ENCODE measurements at places on chromosomes 2 and 18. TPM values are rescaled to one million over a fixed set of nuclear protein-coding genes. Genes with fewer than 3 reads are reported as not detected.

Gene TUBA3D
- not detected for total RNA-seq

Gene IL1RN
- total RNA-seq: 8.2 TPM

Gene ABCB11
- total RNA-seq: 0.11 TPM

DNA sequence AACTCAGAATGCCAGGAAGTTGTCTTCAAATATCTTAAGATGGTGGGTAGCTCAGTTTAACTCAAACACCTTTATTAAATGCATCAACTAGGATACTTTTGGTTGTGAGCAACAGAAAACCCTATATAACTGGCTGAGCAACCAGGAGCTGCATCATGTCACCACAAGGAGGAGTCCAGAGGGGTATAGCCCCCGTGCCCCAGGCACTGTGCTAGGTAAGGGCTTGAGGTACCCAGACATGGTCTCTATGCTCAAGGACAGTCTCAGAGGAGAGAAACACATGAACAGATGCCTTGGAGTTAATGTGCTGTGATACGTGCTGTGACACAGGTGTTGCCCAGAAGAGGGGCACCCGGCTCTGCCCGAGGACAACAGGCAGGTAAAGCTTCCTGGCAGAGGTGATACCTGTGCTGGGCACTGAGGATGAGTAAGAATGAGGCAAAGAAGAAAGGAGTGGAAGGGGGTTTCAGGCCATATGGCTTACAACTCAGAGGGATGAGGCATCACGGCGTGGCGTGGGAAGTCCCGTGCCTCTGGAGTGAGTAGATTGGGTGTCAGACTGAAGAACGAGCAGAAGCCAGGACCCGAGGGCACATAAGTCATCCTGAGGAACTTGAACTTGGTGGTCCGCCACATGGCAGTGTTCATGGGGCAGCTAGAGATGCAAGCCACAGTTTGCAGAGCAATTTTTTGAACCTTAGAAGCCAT, 32.0 kb upstream of the CAB39 start:
- H3K4me3 ChIP-seq: no peak overlapping the region
- peaks cover 44% of the 10 kb centered on the region for H3K4me1 ChIP-seq
- DNase-seq: peak; percentile 70
- peak overlapping the region; percentile 45 for H3K27ac ChIP-seq
- no peaks in the 10 kb centered on the region for H3K36me3 ChIP-seq

DNA sequence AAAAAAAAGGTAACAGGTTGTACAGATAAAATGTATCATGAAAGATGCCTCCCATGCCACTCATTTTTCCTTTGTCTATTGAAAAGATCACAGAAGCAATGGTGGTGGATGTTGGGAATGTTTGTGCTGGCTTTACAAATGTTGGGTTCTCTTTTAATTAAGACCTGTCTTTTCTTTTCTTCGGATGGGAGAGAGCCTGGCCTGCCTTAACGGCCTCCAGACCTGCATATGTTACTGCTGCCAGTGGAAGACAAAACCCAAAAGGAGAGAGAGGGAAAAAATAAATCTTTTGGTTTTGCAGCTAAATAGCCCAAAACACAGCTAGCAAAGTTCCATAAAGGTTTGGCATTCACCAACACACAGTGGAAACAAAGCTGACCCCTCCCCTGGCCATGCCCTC, 50.5 kb upstream of the FZD7 start:
- H3K4me1 ChIP-seq: no peaks in the 10 kb centered on the region
- DNase-seq: no peak
- no peak overlapping the region for H3K27ac ChIP-seq
- no peaks in the 10 kb centered on the region for H3K27me3 ChIP-seq
- no peaks in the 10 kb centered on the region for H3K36me3 ChIP-seq

DNA sequence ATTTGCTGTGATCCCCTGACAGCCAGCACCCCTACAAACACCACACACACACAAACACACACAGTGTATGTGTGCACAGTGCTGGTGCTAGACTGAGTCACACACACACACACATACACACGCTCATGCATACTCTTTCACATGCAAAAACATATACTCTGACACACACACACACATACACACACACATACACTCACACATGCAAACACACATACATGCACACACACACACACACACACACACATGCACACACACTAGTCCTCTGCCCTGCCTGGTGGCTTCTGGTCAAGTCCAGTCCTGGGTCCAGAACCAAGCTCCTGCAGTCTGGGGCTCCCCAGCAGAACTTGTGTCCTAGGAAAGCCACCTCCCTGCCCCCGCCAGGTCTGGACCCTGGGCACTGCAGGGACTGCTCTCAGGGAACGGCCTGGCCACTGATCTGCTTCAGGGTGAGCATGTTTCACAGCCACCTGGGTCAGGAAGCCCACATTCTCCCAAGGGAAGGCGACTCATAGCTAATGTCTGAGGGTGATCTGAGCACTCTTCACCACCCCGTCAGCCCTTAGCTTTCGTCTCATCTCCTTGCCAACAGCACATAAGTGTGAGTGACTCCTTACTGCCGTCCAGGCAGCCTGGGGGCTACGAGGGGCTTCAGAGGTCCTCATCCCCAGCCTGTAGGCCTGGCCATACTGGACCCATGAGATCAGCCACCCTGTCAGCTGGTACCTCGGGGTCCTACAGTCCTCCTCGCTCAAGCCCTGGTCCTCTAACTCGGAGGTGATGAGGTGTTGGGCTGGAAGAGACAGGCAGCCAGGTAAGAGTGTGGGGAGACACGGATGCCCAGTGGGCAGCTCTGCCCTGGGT, 88.1 kb downstream of the MCFD2 start:
- H3K36me3 ChIP-seq: no peaks in the 10 kb centered on the region
- no peak for DNase-seq
- H3K27me3 ChIP-seq: no peaks in the 10 kb centered on the region
- H3K4me1 ChIP-seq: peaks cover 12% of the 10 kb centered on the region
- H3K27ac ChIP-seq: no peak overlapping the region

DNA sequence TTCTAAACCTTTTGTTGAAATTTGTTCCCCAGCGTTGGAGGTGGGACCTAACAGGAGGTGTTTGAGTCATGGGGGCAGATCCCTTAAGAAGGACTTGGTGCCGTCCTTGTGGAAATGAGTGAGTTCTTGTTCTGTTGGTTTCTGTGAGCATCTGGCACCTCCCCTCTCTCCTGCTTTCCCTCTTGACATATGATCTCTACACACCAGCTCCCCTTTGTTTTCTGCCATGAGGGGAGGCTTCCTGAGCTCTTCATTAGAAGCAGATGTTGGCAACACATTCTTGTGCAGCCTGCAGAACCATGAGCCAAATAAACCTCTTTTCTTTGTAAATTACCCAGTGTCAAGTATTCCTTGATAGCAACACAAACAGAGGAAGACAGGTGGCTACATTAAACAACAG, 23.8 kb downstream of the NABP1 start:
- no peak for DNase-seq
- H3K4me3 ChIP-seq: no peak overlapping the region
- no peaks in the 10 kb centered on the region for H3K4me1 ChIP-seq
- no peaks in the 10 kb centered on the region for H3K36me3 ChIP-seq
- H3K27ac ChIP-seq: no peak overlapping the region

GRCh38 chr2:240919161-240919781, 13.1 kb downstream of the CROCC2 start:
- no peak overlapping the region for H3K4me3 ChIP-seq
- no peak overlapping the region for H3K27ac ChIP-seq
- H3K36me3 ChIP-seq: no peaks in the 10 kb centered on the region
- H3K4me1 ChIP-seq: peaks cover 12% of the 10 kb centered on the region
- DNase-seq: no peak
- no peaks in the 10 kb centered on the region for H3K27me3 ChIP-seq

DNA sequence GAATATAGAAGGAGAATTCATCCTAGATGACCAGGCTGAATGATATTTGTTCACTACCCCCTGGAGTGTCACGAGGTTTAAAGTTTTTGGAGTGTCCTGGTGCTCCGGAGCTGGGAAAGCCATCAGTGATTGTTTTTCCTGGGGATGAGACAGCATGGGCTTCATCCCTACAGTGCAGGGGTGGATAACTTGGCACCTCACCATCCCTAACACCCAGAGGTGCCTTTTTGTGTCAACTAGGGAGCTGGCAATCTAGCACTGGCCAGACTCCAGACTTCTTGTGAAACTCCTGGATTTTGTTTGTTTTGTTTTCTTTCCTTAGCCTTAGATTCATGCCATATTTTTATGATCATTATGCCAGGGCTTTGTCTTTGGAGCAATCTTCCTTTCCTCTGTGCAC, 164.8 kb downstream of the PRKCE start:
- H3K4me1 ChIP-seq: peaks cover 17% of the 10 kb centered on the region
- no peak for DNase-seq
- H3K36me3 ChIP-seq: no peaks in the 10 kb centered on the region

GRCh38 chr2:31324016-31324633, 90.2 kb downstream of the EHD3 start:
- DNase-seq: peak; percentile 49
- peak overlapping the region; percentile 68 for H3K4me3 ChIP-seq
- no peaks in the 10 kb centered on the region for H3K27me3 ChIP-seq
- peak overlapping the region; percentile 16 for H3K27ac ChIP-seq
- H3K36me3 ChIP-seq: no peaks in the 10 kb centered on the region
- H3K4me1 ChIP-seq: peaks cover 7% of the 10 kb centered on the region

GRCh38 chr2:60047347-60047746, 506.1 kb downstream of the BCL11A start:
- no peaks in the 10 kb centered on the region for H3K4me1 ChIP-seq
- no peak overlapping the region for H3K27ac ChIP-seq
- peaks cover 12% of the 10 kb centered on the region for H3K27me3 ChIP-seq
- H3K4me3 ChIP-seq: no peak overlapping the region

GRCh38 chr2:213187386-213187785, 36.0 kb upstream of the IKZF2 start:
- H3K4me1 ChIP-seq: no peaks in the 10 kb centered on the region
- no peaks in the 10 kb centered on the region for H3K36me3 ChIP-seq
- no peaks in the 10 kb centered on the region for H3K27me3 ChIP-seq

- no peak overlapping the region for H3K4me3 ChIP-seq
- DNase-seq: peak; percentile 46
- no peaks in the 10 kb centered on the region for H3K27me3 ChIP-seq
- H3K27ac ChIP-seq: peak overlapping the region; percentile 25
- no peaks in the 10 kb centered on the region for H3K36me3 ChIP-seq
- peaks cover 31% of the 10 kb centered on the region for H3K4me1 ChIP-seq
Measured at GRCh38 chr2:62895632-62896009, 155.0 kb upstream of the OTX1 start.

- no peak overlapping the region for H3K27ac ChIP-seq
- no peak overlapping the region for H3K4me3 ChIP-seq
- no peaks in the 10 kb centered on the region for H3K36me3 ChIP-seq
- peak; percentile 24 for DNase-seq
- H3K4me1 ChIP-seq: peaks cover 6% of the 10 kb centered on the region
Measured at GRCh38 chr18:48896875-48897511, 53.8 kb downstream of the SMAD7 start.

GRCh38 chr2:165691615-165692014, 102.4 kb downstream of the GALNT3 start:
- H3K27me3 ChIP-seq: no peaks in the 10 kb centered on the region
- DNase-seq: peak; percentile 18

GRCh38 chr18:8786483-8787370, 81.4 kb downstream of the MTCL1 start:
- no peaks in the 10 kb centered on the region for H3K4me1 ChIP-seq
- no peak for DNase-seq
- peaks cover 16% of the 10 kb centered on the region for H3K36me3 ChIP-seq
- no peaks in the 10 kb centered on the region for H3K27me3 ChIP-seq
- H3K27ac ChIP-seq: no peak overlapping the region
- no peak overlapping the region for H3K4me3 ChIP-seq

DNA sequence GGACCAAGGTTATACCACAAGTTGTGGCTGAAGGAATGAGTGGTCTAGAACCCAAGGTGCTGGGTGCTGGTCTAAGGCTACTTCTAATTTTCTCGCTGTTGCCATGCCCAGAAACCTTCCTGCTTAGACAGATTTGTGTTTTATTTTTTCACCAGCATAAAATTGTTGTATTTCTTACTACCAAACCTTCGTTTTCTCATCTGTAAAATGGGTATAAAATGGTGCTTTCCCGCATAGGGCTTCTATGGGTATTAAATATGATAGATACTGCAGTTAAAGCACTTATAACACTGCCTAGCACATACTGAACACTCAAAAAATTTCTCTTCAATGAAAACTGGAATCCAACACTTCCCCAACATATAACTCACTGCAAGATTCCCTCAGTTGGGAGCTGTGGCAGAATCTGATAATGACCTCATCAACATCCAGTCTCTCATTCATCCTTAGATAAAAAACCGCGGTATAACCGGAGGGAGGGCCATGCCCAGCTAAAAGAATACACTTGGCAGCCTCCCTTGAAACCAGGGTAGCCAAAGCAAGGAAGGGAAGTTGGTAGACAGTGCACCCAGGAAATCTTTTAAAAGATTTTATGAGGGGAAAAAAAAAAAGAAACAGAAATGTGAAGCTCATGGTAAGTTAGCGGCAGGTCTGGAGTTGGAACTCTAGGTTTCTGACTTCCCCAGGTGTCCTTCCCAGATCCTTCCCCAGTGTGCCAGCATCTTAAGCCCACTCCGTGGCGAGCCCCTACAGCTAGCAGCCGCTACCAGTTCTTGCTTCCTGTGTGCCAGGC, 1.2 kb downstream of the NEMP2 start:
- DNase-seq: no peak
- H3K4me3 ChIP-seq: peak overlapping the region; percentile 91
- H3K27ac ChIP-seq: peak overlapping the region; percentile 73
- no peaks in the 10 kb centered on the region for H3K27me3 ChIP-seq

- no peaks in the 10 kb centered on the region for H3K27me3 ChIP-seq
- H3K4me3 ChIP-seq: no peak overlapping the region
- no peak overlapping the region for H3K27ac ChIP-seq
- no peak for DNase-seq
- H3K4me1 ChIP-seq: no peaks in the 10 kb centered on the region
- H3K36me3 ChIP-seq: no peaks in the 10 kb centered on the region
Measured at GRCh38 chr2:175034716-175035115, 29.5 kb upstream of the CHN1 start.

- H3K27ac ChIP-seq: no peak overlapping the region
- no peaks in the 10 kb centered on the region for H3K36me3 ChIP-seq
- no peaks in the 10 kb centered on the region for H3K27me3 ChIP-seq
- H3K4me1 ChIP-seq: peaks cover 5% of the 10 kb centered on the region
- H3K4me3 ChIP-seq: no peak overlapping the region
Measured at GRCh38 chr2:46547223-46548102, 68.1 kb downstream of the TMEM247 start.

DNA sequence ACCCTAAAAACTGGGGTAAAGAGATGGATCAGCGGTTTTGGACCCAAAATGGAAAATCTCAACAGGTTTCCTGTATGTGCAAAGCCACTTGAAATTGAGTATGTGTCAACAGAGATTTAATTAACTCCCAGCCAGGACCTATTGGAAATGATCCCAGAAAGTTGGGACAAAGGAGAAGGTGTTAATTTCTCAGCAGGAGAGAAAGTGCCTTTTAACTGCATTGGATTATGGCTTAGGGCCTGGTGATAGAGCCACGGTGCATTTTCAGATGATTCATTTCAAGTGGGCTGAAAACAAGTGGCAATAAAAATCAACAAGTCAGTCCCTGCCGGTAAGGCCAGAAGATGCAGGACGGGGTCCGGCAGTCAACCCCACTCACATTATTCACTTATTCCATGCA, 80.2 kb upstream of the BCL11A start:
- H3K27ac ChIP-seq: no peak overlapping the region
- no peaks in the 10 kb centered on the region for H3K36me3 ChIP-seq
- no peaks in the 10 kb centered on the region for H3K4me1 ChIP-seq
- H3K4me3 ChIP-seq: no peak overlapping the region
- H3K27me3 ChIP-seq: peaks cover 99% of the 10 kb centered on the region
- DNase-seq: no peak
